ENCODE measurements at places on chromosomes 5 and 9. TPM values are rescaled to one million over a fixed set of nuclear protein-coding genes. Genes with fewer than 3 reads are reported as not detected.

Gene IFNA21
- polyA plus RNA-seq: not detected

Gene NME5
- polyA plus RNA-seq: 30.2 TPM

Gene DAPK1
- polyA plus RNA-seq: 15.5 TPM

Gene DNM1
- polyA plus RNA-seq: 7.3 TPM

Gene TRPM3
- 8.8 TPM for polyA plus RNA-seq

Gene EQTN
- not detected for polyA plus RNA-seq

Gene PCDHA4
- 1.1 TPM for polyA plus RNA-seq

Gene TMEM252
- polyA plus RNA-seq: 3.4 TPM

Gene GLIPR2
- polyA plus RNA-seq: 8.3 TPM

Gene ARID3C
- polyA plus RNA-seq: not detected

Gene ACTBL2
- polyA plus RNA-seq: not detected

Gene ZFYVE16
- polyA plus RNA-seq: 10.2 TPM

Gene GABRA6
- not detected for polyA plus RNA-seq

Gene CAMK2A
- 0.90 TPM for polyA plus RNA-seq

Gene MAP3K1
- 8.1 TPM for polyA plus RNA-seq

Gene EDIL3
- 5.2 TPM for polyA plus RNA-seq

Gene TMEM232
- polyA plus RNA-seq: 4.8 TPM

Gene FGD3
- polyA plus RNA-seq: 7.4 TPM

Gene DNAI1
- polyA plus RNA-seq: 2.4 TPM

Gene PCDHB5
- polyA plus RNA-seq: 2.1 TPM

Gene KIF27
- polyA plus RNA-seq: 1.5 TPM

Gene IRGM
- polyA plus RNA-seq: not detected

Data from kidney (tissue), 22 donors.